Fibroblast of gingiva (primary cell): ENCODE measurements at places on chromosomes 3 and 15.

DNA sequence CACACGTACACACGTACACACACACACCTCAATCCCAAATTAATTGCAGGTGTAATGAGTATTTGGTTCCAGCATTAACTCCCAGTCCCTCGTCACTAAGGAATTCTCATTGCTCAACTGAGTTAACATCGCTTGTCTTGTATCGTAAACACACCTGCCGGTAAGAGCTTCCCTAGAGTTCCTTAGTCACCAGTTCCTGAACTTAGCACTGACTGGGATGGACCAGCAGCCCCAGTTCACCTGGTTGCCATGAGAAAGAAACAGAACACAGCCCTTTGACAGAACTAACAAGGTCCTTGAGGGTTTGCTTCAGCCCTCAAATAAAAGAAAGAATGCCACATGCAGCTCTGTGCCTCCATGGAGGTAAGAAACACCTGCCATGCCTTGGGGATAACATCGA lies 66.3 kb upstream of the SLCO3A1 start:
- DNase-seq, result no peak

- DNase-seq, result no peak
These were observed 17.6 kb downstream of the VGLL4 start for GRCh38 chr3:11626084-11626463.

- DNase-seq, result no peak
These were observed 47.9 kb upstream of the OSBPL11 start for GRCh38 chr3:125643172-125643571.

GRCh38 chr3:183455089-183455488 lies 26.7 kb upstream of the MCF2L2 start:
- no peak for DNase-seq
